ENCODE measurements at places on chromosomes 5 and 9.

DNA sequence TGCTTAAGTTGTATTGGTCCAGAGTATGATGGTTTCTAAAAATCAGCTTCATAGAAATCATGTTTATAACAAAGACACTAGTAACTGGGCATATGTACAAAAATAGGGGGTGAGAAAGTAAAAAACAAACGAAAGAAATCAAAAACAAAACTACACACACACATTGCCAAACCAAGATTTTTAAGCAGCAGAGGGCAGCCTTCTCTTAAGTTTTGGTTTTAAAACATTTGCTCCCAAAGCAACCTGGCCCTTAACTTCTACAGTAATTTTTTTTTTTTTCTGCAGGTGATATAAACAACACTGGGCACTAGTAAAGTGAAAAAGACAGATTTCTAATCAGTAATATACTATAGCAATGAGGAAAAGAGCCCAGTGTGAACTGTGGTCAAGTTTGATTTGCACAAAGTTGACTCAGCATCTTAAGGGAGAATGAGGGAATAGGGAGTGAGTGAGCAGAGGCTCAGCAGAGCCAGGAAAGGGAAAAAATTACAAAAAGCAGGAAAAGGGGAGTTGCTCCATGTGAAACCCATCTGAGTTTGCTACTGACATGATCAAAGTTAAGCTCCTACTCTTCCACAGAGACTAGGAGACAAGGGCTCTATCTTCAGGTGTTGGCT is 13.4 kb upstream of the GAPT start:
- no peak for DNase-seq

DNA sequence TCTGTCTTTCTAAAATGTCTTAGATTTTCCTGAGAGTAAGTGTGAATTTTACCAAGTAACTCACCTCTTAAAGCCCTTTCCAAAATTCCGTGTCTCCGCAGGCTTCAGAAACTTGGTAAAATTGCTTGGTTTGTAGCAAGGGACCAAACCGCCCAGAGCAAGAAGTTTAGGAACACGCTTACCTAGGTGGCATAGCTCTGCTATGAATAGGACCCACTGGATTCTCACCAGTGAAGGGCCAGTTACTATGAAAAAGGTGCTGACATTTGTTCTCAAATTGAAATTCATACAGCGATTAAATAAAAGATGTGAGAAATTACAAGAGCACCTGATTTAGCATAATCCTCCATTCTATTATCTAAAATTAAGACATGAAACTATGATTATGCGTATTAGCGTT is 6.7 kb downstream of the NME5 start:
- DNase-seq = no peak

DNA sequence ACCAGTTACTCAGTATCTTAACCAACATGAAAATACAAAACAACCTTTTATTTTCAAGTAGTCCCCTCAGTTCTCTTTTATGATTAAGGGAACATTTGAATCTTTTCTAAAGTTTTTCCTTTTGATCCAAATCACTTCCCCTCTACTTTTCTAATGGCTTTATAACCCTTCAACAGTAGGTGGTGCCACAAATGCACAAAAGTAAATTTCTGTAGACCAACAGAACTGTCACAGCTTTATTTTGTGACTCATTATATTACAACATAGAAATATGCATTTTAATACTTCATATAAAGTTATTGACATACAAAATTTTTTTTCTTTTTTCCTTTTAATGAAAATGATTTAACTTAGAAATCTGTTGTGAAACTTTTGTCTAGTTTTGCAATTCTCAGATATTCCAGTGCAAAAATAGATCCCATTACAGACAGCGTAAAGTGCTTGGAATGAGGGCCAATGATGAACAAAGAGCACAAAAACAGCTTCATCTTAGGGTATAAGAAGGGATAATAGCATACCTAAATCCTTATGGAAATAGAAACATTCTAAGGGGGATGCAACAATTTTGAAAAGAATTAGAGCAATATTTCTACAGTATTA is 17.0 kb downstream of the NIPSNAP3B start:
- peak; percentile 19 for DNase-seq

DNA sequence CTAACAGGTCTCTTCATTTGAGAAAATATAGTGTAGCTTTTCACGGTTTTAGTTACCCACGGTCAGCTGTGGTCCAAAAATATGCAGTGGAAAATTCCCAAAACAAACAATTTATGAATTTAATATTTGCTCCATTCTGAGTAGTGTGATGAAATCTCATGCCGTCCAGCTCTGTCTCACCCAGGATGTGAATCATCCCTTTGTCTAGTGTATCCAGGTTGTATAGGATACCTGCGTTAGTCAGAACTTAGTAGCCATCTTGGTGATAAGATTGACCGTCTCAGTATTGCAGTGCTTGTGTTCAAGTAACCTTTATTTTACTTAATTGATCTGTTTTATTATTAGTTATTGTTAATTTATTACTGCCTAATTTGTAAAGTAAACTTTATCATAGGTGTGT is 41.1 kb downstream of the NDUFS4 start:
- no peak for DNase-seq

- DNase-seq = no peak
These were observed 177.6 kb upstream of the PANK3 start for GRCh38 chr5:168756453-168757391.

DNA sequence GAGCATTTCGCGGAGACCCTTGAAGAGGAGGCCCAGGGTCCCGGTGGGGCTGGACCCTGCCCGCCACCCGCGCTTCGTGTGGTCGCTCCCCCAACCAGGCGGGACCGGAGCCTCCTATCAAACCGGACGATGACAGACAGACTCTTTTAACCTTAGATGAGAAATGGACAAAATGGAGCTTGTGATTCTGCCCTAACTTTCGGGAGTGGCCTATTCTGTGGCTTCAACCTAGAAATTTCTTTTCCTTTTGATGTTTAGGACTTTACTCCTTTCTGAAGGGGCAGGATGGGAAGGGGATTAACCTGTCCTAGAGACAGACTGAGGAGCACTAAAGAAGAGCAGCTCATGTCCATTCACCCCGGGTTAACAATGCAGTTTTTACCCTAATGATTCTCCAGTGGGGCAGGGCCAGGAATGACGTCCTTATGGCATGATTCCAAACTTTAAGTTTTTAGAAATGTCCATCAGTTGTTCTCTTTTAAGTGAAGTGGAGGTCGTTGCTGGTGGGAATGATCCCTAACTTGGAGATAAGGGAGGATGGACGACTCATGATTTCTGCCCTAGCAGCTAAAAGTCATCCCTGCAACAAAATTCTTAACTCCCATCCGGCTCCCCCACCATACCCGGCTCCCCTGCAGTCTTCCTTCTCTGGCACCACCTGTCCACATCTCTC is 1.0 kb downstream of the NIPSNAP3A start:
- DNase-seq = no peak

GRCh38 chr9:20357037-20357432 is 265.3 kb downstream of the MLLT3 start:
- no peak for DNase-seq

All from H4 (cell line).